Activated naive CD4-positive, alpha-beta T cell treated with anti-CD3 and anti-CD28 coated beads, Interleukin-2, amount 50 U/mL, for 72 hours (primary cell): ENCODE measurements at places on chromosomes 11 and 22. TPM values are rescaled to one million over a fixed set of nuclear protein-coding genes. Genes with fewer than 3 reads are reported as not detected.

The CTSW gene
- total RNA-seq: 16.8 TPM

The USP35 gene
- 16.3 TPM for total RNA-seq

The SLC22A8 gene
- not detected for total RNA-seq

The OR2AG2 gene
- not detected for total RNA-seq

The E2F8 gene
- total RNA-seq: 35.8 TPM

The TMEM225 gene
- not detected for total RNA-seq

The MS4A4A gene
- total RNA-seq: not detected

The INPP5J gene
- 0.32 TPM for total RNA-seq

The PRMT3 gene
- 33.6 TPM for total RNA-seq

The DDI1 gene
- not detected for total RNA-seq

The PGM2L1 gene
- 10.8 TPM for total RNA-seq

The CCDC87 gene
- 0.50 TPM for total RNA-seq

The MCAM gene
- total RNA-seq: 15.7 TPM

The SMTNL1 gene
- total RNA-seq: not detected

The MFNG gene
- total RNA-seq: 88.7 TPM

The RFPL3 gene
- total RNA-seq: not detected

The CLMP gene
- 0.41 TPM for total RNA-seq

The C11orf91 gene
- total RNA-seq: not detected

- no peak for DNase-seq
These were observed 327.4 kb upstream of the SYN3 start for GRCh38 chr22:33385611-33386010.

- no peak for DNase-seq
These were observed 24.9 kb upstream of the C11orf58 start for GRCh38 chr11:16713594-16713993.

- DNase-seq: no peak
These were observed 10.8 kb downstream of the L3MBTL2 start for GRCh38 chr22:41215926-41216325.

DNA sequence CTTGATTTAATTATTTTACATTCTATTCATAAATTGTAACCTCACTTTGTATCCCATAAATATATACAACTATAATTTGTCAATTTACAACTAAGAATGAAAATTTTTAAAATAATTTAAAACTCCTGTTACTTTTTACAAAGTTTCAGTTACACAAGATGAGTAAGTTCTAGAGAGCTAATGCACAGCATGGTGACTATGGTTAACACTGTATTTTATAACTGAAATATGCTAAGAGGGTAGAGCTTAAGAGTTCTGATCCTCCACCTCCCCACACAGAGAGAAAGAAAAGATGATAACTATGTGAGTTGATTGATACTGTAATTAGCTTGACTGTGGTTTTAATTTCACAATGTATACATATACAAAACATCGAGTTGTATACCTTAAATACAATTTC is 412.5 kb upstream of the DDI1 start:
- no peak for DNase-seq

DNA sequence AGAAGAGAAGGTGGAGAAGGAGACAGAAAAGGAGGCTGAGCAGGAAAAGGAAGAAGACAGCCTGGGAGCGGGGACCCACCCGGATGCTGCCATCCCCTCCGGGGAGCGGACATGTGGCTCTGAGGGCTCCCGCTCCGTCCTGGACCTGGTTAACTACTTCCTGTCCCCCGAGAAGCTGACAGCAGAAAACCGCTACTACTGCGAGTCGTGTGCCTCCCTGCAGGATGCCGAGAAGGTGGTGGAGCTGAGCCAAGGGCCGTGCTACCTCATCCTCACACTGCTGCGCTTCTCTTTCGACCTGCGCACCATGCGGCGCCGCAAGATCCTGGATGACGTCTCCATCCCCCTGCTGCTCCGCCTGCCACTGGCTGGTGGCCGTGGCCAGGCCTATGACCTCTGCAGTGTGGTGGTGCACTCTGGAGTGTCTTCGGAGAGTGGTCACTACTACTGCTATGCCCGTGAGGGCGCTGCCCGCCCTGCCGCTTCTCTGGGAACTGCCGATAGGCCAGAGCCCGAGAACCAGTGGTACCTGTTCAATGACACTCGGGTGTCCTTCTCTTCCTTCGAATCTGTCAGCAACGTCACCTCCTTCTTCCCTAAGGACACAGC is 21.4 kb downstream of the USP35 start:
- DNase-seq: no peak

GRCh38 chr22:22753526-22754267 is 109.3 kb downstream of the GGTLC2 start:
- peak; percentile 80 for DNase-seq

- no peak for DNase-seq
These were observed 316.6 kb downstream of the MIAT start for GRCh38 chr22:26974034-26974433.

GRCh38 chr22:45775062-45775461 is 103.4 kb downstream of the ATXN10 start:
- no peak for DNase-seq

DNA sequence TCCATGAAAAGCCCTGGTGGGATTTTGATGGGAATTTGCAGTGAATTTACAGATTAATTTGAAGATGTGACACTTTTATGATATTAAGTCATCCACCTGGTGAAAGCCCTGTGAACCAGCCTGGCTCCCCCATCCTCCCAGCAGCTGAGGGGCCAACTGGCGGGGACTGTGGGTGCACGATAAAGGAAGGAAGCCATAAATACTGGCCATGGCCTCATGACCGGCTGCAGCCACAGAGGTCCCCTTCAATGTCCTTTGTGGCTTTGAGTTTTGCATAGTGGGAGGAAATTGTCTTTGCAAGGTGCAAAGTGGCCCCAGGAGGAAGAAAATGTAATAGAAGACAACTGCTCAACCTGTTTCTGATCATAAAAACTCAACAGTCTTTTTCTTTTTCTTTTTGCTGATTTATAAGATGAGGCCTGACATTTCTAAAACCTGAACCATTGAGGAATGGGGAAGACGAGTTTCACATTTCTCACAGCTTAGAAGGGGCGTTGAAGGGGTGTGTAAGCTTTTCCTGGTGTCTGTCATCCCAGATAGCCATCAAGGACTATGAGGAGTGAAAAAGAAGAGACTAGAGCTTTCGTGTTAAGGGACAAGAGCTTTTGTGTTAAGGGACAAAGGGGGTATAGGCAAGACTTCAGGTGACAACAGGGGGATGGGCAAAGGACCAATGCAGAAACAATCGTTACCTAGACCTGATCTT is 6.3 kb upstream of the NDUFV1 start:
- no peak for DNase-seq

- peak; percentile 59 for DNase-seq
These were observed at the start of gene PTPRCAP for GRCh38 chr11:67437082-67437808. Gene PTPRCAP, minus strand, starts transcription at chr11:67437682. Its CDS starts 63 bp downstream, at chr11:67437619.

DNA sequence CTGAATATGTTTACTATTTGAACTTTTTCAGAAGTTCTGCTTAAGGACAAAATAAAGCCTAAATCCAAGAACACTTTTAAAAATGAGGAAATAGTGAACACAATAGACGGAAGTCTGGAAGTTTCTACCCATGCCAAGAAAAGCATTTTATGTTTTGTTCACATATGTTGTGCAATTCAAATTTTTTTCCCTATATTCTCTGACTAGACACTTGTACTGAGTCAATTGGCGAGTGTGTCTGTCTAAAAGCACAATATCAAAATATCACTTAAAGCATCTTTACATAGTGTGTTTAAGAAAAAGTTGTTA is 29.2 kb downstream of the INCENP start:
- DNase-seq: no peak

DNA sequence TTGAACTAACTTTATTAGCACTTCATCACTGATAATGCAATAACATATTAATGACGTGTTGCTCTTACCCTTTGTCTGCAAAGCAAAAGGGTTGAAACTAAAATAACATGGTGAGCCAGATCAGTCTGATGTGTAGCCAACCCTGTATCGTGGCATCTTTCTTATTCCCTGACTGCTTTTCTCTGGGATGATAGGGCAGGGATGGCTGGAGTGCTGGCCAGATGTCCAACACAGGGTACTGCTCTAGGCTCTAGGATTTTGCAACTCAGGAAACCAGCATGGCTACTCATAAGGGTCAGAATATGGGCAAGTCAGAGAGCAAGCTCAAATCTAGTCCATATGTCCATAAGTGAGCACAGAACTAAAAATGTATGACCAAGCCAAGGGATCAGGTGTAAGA is 129.1 kb downstream of the SLC17A6 start:
- DNase-seq: no peak

DNA sequence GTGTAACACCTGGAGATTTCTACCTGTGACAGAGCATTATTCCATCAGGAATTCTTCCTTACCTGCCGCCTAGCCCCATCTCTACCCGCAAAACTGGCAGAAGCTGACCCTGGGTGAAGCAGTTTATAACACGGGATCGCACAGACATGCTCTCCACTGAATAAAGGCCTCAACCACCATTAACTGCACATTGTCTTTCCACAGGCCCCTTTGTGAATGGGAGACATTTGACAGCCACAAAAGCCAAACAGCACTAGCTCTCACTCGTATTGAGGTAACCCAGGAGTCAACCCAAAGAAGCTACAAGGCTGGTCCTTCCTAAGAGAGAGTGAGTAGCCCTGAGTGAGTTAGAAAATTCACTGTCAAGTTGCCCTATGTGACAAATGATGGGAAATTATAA is 135.6 kb downstream of the RCN1 start:
- no peak for DNase-seq

DNA sequence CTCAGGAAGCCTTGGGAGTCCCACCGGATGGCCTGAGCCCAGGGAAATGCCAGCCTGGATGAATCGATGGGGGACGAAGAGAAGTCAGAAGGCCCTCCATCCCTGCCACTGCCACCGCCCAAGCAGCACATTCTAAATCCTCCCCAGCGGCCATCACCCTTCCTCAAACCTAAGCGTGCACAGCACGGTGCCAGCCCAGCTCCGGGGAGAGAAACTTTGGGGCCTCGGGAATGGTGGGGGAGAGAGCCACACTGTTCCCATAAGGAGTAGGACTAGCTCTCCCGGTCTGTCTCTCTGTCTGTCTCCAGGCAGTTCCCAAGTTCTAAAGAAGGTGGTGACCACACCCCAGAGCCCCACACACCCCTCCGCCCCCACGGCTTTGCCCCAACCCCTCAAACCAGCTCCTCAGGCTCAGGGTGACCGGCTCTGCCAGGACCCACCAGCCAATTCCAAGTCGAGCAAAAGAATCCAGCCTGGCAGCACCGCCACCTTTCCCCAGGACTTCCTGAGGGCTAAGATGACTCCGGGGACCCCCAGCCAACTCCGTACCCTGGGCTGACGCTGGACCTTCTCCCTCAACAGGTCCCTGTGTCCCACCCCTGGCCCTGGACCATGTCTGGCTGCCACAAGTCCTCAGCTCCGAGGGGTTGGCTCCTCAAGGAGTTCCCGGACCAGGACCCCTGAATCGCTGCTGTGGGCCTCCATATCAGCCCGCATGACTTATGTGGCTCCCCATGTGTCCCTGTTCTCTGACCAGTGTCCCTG is 2.7 kb downstream of the AHNAK start:
- DNase-seq: no peak

DNA sequence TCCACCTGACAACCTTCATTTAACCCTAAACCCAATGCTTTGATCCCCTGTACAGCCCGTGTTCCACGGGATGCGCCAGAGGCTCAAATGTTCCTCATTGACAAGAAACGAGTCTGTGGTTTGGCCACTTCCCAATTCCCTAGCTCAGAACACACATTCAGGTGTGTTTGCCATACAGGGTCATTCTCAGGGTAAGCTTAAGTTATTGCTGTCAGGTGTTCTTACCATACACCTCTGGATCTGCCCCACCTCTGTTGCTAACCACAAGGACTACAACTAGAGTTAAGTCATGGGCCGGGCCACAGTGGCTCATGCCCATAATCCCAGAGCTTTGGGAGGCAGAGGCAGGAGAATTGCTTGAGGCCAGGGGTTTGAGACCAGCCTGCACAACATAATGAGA is 45.6 kb upstream of the POLD3 start:
- no peak for DNase-seq

DNA sequence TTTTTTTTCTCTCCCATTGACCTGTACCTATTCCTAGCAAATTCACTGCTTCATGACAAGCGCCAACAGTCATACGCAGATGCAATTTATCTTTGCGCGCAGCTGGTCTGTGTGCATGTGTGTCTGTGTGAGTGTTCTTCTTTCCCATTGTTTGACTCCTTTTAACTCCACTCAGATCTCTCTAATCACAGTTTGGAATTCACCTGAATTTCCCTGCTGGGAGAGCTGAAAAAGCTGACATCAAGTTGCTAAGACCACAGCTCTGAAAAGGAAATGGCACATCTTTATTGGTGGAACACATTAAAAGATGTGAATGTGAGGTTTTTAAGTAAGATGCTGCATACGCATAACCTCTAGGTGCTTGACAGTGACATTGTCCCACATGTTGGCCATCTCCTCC is 187.4 kb upstream of the MTMR2 start:
- no peak for DNase-seq

GRCh38 chr11:32704775-32705174 is 89.7 kb downstream of the CCDC73 start:
- no peak for DNase-seq

- DNase-seq: no peak
These were observed 51.7 kb downstream of the FLI1 start for GRCh38 chr11:128745311-128746136.

DNA sequence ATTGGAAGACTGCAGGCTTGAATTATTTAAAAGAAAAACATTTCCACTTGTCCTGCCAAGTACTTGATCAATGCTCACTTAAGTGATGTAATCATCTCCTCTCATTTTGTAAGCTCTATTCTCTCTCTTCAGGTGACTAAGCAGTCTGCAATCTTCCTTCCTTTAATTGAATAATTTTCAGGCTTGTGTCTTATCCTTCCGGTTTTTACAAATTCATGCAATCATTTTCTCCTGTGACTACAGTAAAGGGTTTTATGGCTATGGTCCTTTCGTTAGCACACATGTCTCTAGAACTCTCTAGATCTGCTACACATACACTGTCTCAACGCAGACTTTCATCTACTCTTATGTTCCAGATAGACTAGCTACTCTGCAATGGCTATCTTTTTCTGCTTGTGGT is 12.6 kb upstream of the UPB1 start:
- DNase-seq: no peak

- DNase-seq: no peak
These were observed 14.5 kb downstream of the ACP2 start for GRCh38 chr11:47233989-47234668.

- DNase-seq: peak; percentile 61
These were observed 27.0 kb downstream of the ART5 start for GRCh38 chr11:3614742-3615171.

DNA sequence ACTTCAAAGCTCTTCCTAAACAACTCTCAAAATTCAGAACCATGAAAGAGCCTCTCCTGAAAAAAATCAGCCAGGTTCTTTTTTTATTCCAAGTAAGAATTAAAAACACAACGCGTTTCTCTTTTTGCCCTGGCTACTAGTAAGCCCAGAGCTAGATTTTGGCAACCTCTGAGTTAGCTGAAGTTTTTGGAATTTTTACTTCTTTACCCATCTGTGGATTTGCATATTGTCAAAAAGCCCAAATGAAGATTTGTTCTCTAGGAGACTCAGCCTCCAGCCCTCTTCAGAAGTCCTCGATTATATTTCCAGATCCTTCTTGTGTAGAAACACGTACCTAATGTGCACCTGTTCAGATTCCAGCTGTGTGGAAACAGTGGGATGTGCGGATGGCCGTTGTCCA is 517.9 kb downstream of the TBC1D22A start:
- DNase-seq: no peak

- DNase-seq: no peak
These were observed 33.9 kb downstream of the TST start for GRCh38 chr22:36985211-36985889.
